Activated CD4-positive, alpha-beta T cell treated with anti-CD3 and anti-CD28 coated beads for 24 hours (primary cell): ENCODE measurements at places on chromosomes 1 and 21.

GRCh38 chr1:26690157-26690556 lies 5.7 kb upstream of the ARID1A start:
- no peak for DNase-seq

- DNase-seq = no peak
Measured at GRCh38 chr1:116515702-116516101, 55.1 kb downstream of the CD58 start.

DNA sequence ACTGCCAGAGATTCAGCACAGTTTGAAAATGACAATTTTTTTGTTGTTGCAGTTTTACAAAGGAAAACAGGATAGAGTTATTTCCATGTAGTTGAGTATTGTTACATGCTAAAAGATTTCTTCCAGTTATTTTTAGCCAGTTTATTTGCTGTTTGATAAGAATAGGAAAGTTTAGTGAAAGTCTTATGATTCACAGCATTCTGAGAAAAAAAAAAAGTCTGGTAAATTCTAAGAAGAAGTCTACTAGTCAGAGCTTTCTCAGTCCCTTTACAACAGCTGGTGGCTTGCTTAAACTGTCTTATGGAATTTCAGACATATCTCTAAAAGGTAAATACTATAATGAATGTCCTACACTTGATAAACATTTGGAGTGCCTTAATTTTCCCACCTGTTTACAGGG lies 341.7 kb downstream of the DSCAM start:
- no peak for DNase-seq

GRCh38 chr1:162631546-162632191 lies 595 bp upstream of the DDR2 start:
- DNase-seq = no peak

GRCh38 chr1:34822202-34822601 lies 29.4 kb downstream of the GJA4 start:
- DNase-seq = no peak

- no peak for DNase-seq
Measured at GRCh38 chr1:58432851-58433668, 113.5 kb downstream of the OMA1 start.

GRCh38 chr1:109500941-109501381 lies 7.1 kb downstream of the CYB561D1 start:
- no peak for DNase-seq

GRCh38 chr21:17699524-17700189 lies 87.0 kb upstream of the BTG3 start:
- DNase-seq = no peak

DNA sequence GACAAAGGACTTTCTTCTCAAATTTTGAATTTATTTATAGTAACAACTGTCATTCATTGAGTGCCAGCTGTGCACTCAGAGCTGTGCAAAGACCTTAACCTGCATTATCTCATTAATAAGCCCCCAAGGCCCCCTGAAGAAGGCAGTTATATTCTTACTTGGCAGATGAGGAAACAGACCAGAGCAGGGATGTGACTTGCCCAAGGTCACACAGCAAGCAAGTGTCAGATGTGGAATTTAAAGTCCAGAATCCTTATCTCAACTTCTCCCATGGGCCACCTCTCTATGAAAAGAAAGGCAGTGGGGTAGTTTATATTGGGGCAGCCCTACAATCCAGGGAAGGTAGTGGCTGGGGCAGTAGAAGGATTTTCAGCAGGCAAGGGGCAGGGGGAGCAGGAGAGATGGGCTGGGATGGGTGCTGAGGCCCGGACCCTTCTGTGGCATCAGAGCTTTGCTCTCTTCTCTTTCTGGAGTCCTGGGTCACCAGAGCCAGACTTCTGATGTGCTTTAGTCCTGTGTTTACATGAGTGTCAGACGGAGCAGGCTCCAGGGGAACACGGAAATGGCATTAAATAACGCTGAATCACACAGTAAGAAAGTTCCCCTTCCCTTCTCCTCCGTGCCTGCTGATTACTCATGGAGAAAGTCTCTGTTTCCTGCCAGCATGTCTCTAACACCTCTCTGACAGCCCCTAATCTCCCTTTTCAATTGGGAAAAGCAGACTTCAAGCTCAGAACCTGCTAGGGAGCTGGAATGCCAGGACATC lies 39.5 kb downstream of the EPHB2 start:
- DNase-seq = no peak

DNA sequence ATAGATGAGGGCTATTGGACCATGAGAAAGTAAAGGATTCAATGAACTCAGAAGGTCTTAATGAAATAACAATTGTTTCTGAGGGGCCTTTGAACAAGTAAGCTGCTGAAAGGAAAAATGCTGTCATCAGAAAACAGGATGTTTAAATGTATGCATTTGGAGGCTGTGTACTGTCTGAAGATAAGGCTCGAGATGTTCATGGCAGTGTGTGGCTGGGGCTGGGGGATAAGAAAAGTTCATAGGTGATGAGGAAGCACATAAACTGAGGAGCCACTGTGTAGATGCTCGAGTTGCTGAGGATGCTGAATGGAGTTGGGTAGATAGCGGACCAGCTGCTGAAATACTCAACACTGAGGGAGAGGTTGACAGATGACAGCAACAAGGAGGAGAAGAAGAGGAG lies 17.8 kb downstream of the THEM4 start:
- DNase-seq = no peak

DNA sequence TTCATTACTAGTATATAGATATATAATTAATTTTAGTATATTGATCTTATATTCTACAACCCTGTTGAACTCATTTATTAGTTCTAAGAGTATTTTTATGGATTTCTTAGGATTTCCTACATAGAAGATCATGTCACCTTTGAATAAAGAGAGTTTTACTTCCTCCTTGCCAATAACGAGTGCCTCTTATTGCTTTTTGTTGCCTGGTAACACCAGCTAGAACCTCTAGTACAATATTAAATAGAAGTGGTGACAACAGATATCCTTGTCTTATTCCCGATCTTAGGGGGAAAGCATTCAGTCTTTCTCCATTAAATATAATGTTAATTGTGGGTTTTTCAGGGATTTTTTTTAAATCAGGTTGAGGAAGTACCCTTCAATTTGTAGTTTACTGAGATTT lies 40.8 kb downstream of the WNT2B start:
- no peak for DNase-seq

- DNase-seq = no peak
Measured at GRCh38 chr1:62732331-62732730, 44.1 kb upstream of the DOCK7 start.

GRCh38 chr1:111638320-111638719 lies 18.7 kb downstream of the RAP1A start:
- no peak for DNase-seq

- DNase-seq = peak; percentile 92
Measured at GRCh38 chr1:226083302-226084101, 21.0 kb downstream of the H3-3A start.

DNA sequence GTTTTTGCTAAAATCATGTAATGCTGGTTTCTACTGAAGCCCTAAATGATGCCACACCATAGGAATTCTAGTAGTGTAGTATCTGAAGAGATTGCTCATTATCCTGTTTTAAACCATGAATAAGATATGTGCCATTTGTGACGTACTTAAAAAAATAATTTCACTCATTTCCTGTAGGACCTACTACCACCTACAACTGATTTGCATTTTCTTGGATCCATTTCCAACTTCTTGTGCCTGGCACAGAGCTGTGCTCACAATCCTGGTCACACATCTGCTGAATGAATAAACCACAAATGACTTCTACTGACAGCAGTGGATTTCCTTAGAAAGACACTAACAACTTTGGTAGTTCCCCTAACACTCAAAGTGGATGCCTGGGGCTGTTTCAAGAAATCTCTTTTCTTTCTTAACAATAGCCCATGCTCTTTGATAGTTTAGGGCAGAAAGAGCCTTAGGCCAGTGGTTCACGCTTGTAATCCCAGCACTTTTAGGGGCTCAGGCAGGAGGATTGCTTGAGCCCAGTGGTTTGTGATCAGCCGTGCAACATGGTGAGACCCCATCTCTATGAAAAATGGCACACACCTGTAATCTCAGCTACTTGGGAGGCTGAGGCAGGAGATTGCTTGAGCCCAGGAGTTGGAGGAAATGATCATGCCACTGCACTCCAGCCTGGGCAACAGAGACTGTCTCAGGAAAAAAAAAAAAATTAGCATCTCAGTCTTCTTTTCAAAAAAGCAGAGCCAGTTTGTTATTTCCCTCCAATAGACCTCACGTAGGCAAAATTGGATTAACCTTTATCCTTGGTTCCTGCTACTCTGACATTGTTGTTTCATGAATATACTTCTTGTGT lies 13.0 kb upstream of the BATF3 start:
- DNase-seq = no peak

DNA sequence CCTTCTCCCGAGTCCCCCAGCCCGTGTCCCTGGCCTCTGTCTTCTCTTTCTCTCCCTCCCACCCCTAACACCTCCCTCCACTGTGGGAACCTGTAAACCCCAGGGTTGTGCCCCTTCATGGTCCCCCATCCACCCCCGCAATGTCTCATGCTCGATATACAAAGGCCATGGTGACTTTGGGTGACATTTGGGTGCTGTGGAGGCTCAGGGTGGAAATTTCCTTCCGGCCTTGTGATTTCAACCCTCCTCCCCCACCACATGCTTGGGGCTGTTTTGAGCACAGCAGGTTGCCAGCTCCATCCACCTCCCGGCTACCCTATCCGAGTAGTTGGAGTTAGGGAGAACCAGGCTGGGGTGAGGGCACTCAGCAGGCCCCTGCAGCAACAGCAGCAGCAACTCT lies 25.7 kb upstream of the VPS13D start:
- DNase-seq = peak; percentile 49

- DNase-seq = no peak
Measured at GRCh38 chr1:8646189-8646588, 171.3 kb downstream of the RERE start.

DNA sequence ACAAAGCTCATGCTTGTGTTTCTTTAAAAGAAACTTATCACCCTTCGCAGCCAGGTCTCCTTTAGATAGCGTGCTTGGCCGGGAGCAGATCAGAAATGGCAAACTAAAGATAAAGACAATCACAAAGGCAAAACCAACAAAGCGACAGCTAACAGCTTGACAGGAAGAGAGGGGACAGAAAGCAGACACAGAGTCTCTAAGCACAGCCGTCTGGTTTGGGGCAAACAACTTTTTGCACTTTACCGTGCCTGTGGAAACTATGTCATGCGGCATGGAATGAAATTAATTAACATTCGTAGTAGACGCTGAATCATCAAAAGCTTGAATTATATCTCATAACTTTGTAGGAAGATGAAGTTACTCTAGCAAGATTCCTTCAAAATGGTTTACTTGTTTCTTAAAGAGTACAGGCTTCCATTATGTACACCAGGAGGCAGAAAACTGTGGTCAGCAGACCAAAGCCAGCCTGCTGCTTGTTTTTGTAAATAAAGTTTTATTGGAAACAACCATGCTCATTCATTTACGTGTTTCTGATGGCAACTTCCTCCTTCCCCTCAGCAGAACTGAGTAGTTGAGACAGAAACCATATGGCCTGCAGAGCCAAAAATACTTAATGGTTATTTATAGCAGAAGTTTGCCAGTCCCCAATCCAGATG lies 183.2 kb downstream of the KIF26B start:
- no peak for DNase-seq

- no peak for DNase-seq
Measured at GRCh38 chr1:4018466-4019146, 118.5 kb upstream of the C1orf174 start.

- DNase-seq = no peak
Measured at GRCh38 chr1:2607641-2608091, 21.1 kb downstream of the PRXL2B start.

DNA sequence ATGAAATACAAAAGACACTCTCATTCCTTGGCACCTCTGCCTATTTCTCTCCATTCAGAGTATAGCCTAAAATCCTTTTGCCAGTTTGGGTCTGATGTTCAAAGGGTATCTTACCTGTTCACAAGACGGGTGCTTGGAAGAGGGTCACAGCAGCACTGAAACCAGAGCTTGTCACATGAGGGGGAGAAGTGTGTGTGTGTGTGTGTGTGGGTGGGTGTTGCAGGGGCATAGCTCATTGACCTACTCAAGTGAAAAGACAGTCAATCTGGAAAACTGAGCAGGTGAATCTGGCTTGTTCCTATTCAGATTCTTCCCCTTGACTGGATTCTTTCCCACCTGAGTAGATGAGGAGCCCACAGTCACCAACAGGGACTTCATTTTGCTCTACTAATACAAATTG lies 63.9 kb downstream of the KCTD3 start:
- no peak for DNase-seq

DNA sequence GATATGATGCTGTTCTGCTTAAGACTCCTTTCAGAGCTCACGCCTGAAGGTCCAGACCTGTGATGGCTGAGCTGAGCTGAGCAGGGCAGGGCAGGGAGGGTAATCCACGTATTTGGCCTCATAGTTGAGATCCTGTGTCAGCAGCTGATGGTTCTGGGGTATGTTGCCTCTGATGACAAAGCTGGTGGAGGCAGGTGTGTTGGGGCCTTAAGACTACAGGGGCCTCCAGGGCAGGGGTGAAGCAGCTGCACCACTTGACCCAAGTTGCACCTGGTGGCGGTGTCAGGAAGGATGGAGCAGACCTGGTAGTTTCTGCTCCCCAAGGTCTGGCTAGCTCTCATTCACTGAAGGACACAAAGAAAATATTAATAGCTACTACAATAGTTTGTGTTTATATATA lies 57.0 kb downstream of the FCRL5 start:
- no peak for DNase-seq
